ENCODE measurements at places on chromosomes 5 and 9.

DNA sequence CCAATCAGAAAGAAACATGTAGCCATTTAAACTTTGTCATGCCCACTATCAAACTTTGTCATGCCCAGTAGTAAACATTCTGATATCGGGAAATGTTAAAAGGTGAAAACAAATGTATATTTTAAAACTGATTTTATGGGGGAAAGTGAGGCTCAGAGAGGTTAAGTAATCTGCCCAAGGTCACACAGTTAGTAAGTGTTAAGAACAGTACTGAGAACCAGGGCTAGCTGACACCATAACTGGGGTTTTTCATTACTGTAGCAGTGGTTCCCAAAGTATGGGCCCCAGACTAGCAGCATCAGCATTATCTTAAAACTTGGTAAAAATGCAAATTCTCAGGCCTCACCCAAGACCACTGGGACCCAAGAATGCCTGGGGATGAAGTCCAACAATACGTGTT lies 9.9 kb upstream of the FRRS1L start:
- no peak for DNase-seq

DNA sequence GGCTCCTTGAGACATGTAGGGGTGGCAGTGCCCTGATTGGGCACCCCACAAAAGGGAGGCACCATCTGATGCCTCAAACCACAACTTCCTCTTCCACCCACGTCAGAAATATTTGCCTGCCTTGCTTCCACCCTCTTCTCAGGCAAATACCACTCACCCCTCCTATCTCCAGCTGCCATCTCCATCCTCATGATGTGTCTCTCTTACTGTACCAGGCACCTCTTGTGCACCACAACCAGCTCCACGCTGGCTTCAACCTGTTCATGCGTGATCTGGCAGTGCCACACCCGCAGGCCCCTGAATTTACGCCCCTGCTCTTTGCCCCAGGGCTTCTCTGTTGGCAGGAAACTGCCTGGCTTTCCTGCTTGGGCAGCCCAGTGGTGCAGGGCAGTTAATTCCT lies 87.8 kb upstream of the HSPA9 start:
- DNase-seq: no peak

- no peak for DNase-seq
Observed at GRCh38 chr9:4084435-4084818, 215.4 kb downstream of the GLIS3 start.

DNA sequence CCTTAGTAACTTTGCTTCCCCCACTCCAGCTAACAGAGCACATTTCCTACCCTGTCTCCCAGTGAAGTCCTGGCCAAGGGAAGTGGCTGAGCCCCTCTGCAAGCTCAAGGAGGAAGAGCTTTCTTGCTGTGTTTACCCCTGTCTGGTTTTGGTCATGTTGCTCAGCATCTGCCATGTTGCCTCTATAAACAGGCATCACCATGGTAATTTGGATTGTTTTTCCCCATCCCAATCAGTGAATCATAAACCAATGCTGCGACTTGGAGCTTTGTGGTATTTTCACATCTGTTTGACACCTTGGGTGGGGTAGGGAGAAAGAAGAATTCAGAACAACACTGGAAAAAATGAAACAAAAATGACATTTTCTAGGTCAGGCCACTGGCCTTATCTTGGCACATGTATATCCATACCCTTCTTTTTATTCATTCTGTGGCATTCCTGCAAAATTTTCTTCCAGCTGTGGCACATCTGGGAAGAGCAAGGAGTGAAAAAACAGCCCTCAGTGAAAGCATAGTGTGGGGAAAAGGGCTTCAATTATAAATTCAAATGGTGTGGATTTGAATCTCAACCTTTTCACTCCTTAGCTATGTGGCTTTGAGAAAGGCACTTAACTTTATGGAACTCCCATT lies 42.5 kb downstream of the SLIT3 start:
- no peak for DNase-seq

DNA sequence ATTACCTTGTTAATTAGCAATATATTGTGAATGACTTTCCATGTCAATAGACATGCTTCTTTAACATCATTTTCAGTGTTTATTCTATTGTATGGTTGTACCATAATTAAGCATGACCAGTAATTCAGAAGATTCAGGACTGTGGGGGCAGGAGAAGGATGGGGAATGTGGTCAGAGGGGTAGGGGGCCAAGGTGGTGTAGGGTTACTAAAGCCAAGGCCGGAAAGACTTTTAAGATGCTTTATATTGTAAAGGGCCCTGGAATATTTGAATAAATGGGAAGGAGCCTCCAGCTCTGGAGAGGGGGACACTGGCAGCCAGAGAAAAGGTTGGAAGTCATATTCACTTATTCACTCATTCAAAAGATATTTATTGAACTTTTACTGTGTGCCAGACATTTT lies 115.7 kb downstream of the FGF18 start:
- DNase-seq: no peak

GRCh38 chr5:71972777-71973473 lies 134.3 kb upstream of the MAP1B start:
- DNase-seq: no peak

DNA sequence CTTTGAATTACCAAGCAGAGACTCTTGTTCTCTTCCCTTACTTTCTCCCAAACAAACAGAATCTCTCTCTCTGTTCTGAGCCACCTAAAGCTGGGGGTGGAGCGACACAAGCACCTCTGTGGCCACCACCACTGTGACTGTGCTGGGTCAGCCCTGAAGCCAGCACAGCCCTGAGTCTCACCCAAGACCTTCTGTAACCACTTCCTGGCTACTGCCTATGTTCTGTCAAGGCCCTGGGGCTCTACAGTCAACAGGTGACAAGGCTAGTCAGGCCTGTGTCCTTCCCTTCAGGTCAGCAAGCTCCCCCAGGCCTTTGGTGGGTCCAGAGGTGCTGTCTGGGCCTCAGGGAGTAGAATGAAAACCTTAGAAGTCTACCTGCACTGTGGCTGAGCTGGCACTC lies 26.1 kb upstream of the SLC28A3 start:
- DNase-seq: no peak

- DNase-seq: no peak
Observed at GRCh38 chr9:15249042-15249818, 57.8 kb downstream of the TTC39B start.

DNA sequence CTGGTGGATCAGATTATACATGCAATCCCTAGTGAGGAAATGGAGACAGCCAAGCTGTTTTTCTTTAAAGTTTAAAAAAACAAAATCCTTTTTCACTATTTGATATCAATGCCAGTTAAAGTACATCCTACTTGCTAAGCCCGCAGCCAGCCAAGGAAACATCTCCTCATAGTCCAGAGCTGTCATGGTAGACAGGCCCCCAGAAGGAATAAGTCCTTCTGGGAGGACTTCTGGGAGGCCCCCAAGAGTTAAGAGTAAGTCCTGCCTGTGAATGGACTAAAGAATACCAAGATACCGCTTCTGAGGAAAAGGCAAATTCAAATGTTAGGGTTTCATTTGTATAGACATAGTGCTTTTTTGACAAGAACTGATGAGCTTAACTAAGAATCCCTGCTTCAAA lies 38.3 kb downstream of the MOCS2 start:
- no peak for DNase-seq
